Suppressor macrophage treated with lipopolysaccharide for 1 hour (primary cell): ENCODE measurements at places on chromosomes 13 and 19.

DNA sequence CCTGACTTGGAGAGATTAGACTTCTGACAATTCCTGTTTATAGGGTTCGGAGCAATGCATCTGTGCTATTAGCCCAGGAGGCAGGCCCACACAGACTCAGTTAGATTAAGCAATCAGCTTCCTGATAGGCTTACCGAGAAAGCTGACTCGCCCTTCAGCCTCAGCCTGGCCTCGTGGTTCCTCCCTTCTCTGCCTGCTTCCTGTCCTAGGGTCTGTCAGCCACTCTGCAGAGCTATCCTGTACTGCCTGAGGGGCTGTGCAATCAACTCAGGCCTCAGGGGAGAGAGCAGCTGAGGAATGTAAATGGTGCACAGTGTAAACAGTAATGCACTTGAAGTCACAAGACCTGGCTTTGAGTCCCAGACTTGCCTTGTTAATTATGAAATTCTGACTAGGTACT lies 30.7 kb downstream of the HTR2A start:
- peak; percentile 73 for DNase-seq

DNA sequence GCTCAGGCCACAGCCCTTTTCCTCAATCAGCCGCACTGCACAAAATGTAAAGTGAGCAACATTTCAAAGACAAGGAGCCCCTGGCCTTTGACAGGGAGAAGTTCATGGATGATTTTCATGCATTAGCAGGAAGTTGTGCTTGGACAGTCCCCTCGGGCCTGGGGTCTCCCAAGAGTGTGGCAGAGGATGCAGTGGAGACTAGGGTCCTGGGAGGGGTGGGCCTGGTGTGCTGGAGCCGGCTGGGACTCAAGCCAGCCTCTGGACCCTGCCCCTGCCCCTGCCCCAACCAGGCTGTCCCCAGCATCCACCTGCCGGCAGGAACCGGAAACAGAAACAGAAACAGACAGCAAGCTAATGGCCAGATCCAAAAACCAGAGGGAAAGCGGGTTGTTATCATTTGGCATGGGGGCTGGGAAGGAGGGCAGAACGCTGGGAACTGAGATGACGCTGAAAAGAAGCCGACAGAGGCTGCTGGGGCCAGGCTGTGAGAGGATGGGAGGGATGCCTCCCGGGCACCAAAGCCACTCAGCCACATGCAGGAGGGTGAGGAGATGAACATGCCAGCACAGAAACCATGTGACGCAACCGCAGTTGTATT lies 2.3 kb downstream of the GAS6 start:
- DNase-seq = no peak

GRCh38 chr19:6292006-6292405 lies 12.2 kb upstream of the MLLT1 start:
- no peak for DNase-seq

DNA sequence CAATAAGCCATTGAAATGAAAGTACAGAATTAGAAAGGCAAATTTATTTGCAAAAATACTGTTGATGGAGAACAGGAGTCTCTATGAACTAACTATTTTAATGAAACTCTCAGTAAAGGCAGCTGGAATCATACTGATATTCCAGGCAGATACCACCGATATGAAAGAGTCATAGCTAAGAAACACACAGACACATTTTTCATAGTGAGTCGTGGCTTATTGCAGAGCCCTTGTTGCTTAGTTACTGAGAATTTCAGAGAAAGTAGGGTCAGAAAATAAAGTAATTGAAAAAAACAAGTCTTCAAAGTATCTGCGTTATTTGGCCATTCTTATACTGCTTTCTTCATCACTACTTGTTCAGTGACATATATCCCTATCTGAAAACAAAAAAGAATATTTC lies 1890.9 kb downstream of the PCDH9 start:
- no peak for DNase-seq

DNA sequence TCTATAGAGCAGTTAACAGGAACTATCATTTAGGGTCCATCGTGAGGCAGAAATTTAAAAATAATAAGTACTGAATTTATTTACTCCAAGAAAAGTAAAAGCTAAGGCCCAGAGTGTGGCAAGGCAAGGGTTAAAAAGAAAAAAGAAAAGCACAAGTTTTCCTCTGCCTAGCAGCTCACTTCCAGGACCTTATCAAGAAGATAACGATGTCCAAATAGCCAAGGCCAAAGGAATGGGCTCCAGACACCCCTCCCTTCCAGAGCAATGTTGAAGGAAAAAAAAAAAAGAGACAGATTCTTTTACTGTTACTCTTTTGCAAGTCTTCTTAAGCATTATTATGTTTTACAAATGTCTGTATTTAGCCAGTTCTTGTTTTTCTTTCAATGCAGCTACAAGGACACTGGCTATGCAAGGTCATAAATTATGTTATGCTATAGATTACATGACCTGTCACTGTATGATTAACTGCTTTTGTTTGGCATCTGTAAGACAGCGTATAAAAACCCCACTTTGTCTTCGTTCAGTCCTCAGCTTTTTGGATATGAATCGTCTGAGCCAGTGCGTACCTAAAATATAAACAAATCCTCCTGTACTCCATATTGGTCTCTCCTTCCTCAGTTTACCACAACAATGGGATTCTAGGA lies 2.9 kb upstream of the ZNF700 start:
- no peak for DNase-seq

DNA sequence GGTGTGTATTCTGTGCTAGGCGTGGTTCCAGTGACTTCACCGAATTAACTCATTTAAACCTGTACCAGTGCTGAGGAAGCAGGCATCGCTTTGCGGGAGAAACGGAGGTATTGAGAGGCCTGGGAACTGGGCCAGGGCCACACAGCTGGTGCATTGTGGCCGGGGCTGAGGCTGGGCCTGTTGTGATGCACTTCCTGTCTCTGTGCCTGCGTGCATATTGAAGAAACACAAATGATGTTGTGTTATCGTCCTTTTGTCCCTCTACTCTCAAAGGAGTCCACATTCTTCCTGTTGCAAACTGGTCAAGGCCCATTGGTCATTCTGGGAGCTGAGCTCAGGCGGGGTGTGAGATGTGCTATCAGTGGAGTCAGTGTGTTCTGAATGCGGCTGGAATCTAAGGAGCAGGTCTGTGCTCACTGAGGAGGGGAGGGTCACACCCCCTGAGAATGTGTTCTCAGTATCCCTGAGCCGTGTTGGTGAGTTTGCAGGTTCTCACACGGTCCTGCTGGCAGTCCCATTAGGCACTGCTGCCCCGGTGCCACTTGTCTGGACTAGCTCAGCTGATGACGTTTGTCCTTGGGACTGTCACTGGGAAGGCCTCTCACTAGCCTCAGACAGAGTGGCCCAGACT lies 62.1 kb downstream of the ARHGEF7 start:
- peak; percentile 28 for DNase-seq

GRCh38 chr19:54444737-54445136 lies 4.3 kb upstream of the LENG8 start:
- DNase-seq = no peak

GRCh38 chr13:51619614-51620013 lies 35.4 kb downstream of the WDFY2 start:
- peak; percentile 68 for DNase-seq

DNA sequence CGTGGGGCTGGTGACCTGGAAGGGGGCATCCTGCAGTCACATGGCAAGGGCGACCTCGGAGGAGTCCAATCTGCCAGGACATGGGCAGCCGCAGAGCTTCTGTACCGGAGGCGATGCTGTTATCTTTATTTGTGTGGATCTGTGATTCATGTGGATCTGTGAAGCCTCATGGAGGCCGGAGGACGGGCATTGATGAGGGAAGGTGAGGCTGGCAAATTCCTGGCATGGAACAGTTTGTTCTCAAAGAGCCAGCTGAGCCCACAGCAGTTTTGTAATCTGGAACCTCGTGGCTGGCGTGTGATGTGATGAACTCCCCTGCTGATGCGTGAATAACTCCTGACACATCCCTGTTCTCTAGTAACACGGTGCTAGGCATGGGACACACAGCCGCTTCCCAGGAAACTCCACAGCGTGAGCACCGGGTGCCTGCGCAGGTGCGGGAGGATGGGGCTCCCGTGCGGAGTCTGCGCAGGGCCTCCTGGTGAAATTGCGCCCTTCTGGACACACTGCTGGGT lies 40.4 kb downstream of the ATP11A start:
- no peak for DNase-seq

GRCh38 chr19:49355909-49356353 lies 6.3 kb downstream of the TEAD2 start:
- DNase-seq = peak; percentile 45

- no peak for DNase-seq
These were observed 27.6 kb downstream of the CPT1C start for GRCh38 chr19:49718511-49718910.

GRCh38 chr19:33306853-33307792 lies 4.8 kb upstream of the CEBPA start:
- no peak for DNase-seq

DNA sequence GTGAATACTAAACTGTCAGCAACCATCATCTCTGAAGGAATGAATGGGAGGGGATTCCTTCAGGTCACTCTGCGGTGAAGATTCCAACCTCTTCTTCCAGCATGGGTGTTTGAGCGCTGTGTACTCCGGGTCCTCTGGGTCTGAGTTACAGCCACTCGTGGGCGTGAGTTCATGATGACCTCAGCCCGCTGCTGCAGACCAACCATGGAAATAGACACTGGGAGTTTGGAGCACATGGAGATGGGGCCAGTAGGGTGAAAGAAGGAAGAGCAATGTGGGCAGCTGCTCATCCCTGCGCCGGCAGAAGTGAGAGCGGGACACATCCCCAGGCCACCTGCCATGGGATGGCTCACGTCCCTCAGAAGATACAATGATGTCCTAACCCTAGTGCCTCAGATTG lies 16.8 kb upstream of the RAB20 start:
- peak; percentile 34 for DNase-seq

GRCh38 chr19:42121036-42121621 lies 11.1 kb downstream of the POU2F2 start:
- no peak for DNase-seq

DNA sequence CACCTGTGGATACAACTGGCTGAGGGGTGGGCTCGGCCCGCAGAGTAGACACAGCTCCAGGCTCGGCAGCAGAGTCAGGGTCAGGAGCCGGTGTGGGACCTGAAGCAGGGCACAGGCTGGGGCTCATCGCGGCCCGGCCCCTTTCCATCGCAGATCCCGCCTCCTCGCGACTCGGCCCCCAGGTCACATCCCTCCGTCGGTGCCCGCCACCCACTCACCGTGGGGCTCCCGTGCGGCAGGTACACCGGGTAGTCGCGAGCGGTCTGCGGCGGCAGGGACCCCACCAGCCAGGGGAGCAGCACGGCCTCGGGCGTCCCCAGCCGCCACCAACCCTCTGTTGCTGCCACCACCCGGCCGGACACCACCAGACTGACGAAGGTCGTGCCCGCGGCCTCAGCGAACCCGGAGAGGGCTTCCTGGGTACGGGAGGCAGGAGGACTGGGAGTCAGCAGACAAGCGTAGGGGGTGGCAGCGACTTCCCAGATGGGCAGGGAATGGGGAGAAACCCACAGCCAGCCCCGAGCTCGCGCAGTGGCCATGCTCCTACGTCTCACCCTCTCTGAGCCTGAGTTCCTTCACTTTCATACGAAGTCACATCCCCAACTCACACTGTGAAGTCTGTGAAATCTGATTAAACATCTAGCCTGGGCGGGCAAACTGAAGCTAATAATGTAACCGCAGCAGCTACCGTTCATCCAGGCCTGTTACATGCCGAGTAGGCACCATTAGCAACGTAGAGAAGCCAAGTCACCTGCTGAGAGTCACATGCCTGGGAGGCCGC lies 3.7 kb downstream of the FUZ start:
- peak; percentile 56 for DNase-seq

DNA sequence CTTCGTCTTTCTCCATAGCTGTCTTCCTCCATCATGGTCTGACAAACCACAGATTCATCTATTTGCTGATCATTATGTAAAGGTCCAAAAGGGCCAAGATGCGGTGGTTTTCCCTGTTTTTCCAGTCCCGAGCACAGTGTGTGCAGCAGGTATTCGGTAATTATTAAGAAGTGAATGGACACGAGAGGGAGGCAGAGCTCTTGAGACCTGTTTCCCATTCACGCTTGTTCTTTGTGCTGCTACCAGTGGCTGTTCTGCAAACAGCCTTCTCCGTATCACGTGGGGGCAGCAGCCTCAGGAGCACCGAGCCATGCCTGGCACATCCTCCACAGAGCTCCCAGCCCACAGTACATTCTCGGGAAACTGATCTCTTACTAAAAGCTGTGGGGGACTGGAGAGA lies 50.3 kb downstream of the CCDC70 start:
- no peak for DNase-seq

DNA sequence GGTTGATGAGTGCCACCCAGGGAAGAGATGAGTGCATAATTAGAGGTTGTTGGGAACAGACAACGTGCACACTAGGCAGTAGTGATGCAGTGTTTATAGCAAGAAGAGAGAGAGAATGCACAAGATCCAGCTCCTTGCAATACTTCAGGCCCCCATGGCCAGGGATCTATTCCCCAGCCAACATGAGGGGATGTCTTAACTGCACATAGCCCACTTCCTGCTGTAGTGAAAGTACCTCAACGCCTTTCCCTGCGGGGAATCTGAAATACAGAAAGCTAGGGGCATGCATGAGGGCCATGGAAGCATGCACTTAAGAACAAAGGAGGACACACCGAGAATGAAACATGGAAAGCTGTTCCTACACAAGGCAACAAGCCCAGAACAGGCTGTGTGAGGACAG lies 636.7 kb upstream of the GPC6 start:
- DNase-seq = no peak

DNA sequence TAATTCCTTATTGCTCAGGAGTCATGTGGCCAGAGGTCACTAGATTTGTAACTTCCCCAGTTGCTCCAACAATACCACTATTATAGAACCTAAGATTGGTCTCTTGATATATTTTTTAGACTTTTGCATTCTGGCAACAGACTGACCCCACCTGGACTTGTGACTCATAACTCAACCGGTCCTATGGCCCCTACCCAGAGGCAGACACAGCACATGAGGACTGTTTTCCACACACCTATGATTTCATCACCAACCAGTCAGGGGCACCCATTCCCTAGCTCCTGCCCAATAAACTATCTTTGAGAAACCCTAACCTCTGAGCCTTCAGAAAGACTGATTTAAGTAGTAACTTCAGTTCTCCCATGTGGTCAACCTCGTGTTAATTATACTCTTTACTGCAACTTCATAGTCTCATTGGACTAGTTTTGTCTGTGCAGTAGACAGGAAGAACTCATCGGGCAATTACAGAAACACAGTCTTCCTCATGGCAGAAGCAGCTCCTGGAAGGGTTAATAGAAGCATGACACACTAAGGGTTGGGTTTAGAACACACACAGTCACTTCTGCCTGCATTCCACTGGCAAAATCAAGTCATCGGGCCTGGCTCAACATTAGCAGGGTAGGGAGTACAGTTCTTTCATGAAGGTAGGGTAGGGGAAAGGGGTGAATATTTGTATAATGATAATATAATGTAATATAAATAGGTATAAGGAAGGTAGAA lies 251.8 kb downstream of the UQCRFS1 start:
- no peak for DNase-seq
